ENCODE measurements at places on chromosomes 13 and 19.

DNA sequence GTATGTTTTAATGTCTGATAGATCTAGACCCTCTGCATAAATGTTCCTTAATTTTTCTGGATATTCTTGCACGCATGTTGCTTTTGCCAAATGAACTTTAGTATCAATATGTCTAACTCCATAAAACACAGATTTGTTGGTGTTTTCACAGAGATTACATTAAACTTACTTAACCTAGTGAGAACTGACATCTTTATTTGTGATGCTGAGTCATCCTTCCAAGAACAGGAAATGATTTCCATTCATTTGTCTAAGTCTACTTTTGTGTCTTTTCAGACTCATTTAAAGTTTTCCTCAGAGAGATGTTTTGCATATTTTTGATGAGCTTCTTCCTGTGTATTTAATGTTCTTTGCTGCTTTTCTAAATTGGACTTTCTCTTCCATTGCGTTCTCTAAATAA is 184.0 kb downstream of the SLC7A1 start:
- no peak for DNase-seq

DNA sequence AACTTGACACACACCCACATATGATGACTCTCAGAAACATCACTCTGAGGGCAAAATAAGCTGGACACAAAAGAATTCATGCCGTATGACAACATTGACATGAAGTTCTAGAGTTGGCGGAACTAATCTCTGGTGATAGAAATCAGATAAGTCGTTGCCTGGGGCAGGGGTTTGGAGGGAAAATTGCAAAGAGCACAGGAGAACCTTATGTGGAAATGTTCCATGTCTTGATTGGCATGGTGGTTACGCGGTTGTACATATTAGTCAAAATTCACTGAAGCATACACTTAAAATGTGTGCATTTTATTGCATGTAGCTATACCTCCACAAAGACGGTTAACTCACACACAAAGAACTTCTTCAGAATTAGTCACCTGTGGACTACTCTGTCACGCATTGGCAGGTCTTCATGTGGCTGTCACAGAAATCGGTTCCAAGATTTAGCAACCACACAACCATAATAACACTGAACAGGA is 137.8 kb upstream of the GJB6 start:
- no peak for DNase-seq

DNA sequence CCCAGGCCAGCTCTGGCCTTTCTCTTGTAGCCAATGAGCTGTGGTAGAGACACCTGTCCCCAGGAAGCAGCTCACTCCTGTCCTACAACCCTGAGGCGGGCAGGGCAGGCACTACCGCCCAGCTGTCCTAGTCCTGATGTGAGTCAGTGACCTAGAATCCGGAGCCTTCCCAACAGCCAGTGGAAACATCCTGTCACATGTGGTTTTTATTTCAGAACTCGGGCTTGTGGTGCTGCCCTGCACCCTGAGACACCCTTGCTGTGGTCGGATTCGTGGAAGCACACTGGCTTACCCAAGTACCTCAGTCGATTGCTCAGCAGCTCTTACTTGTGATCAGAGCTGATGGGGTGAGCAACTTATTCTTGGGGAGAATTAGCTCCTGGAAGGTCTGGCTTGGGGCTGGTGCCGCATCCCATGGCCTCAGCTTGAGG is 83.6 kb upstream of the ARHGEF7 start:
- DNase-seq = no peak

- DNase-seq = no peak
Observed at GRCh38 chr19:35533822-35534392, 651 bp downstream of the GAPDHS start.

- DNase-seq = no peak
Observed at GRCh38 chr13:22925881-22926747, 254.7 kb upstream of the SGCG start.

DNA sequence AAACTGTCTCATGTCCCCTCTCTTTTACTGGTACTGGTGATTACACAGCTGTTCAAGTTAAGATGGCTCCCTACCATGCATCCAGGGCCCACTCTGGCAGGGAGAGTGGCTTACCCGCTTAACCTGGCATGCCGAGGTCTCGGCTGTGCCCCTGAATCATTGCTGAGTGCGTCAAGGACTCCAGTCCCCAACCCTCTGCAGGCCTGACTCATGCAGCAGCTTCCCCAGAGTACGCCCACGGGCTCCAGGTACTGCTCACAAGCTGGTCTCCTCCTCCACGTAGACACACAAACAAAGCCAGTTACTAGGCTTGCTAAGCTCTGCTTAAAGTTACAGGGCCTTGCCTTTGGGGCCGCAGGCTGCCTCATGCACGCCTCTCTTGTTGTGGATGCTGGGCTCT is 447.4 kb downstream of the COG6 start:
- peak; percentile 19 for DNase-seq

- no peak for DNase-seq
Observed at GRCh38 chr13:21240586-21240985, 64.1 kb downstream of the MRPL57 start.

DNA sequence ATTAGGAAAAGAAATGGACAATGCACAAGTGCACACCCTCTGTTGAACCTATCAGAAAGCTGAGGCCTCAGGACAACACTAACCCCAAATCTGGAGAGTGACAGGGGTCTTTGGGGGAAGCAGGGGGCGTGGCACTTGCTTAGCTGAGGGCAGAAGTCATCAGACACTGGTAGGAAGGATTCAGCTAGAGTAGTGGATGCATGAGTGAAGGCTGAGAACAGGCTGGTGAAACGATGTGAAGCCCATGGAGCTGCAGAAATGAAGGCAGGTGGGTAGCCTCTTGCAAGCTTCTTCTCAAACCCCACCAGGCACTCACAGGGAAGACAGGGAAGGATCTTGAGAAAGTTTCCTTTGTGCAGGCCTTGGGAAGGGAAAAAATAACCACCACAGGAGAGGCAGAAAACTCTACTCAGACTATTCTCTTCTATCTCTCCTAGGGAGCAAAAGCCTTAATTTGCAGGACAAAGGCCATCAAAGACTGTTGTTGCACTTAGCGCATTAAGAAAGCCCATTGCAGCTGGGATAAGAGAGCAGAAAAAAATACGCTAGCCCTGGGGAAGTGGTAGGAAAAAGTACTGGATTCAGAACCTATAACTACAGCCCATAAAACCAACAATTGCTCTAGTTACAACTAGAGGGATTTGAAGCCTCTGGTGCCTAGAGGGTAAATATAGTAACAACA is 193.3 kb upstream of the ZNF536 start:
- no peak for DNase-seq

DNA sequence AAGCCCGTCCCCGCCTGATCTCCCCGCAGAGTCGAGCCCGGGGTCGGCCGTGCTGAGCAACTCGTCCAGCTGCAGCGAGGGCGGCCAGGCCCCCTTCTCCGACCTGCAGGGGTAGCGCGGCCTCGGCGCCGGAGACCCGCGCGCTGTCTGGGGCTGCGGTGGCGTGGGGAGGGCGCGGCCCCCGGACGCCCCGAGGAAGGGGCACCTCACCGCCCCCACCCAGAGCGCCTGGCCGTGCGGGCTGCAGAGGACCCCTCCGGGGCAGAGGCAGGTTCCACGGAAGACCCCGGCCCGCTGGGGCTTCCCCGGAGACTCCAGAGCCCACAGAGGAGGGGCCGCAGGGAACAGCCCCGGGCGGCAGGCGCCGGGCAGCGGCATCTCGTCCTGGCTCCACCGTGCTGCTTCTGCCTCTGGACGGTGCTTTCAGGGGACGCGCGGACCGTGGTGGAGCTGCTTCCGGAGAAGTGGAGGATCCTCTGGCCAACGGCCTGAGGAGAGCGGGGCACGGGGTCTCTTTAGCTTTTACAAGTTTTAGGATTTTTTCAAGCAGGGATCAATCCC is 8.8 kb upstream of the F7 start:
- no peak for DNase-seq

GRCh38 chr19:29528350-29528945 is 2.7 kb downstream of the VSTM2B start:
- peak; percentile 19 for DNase-seq

- no peak for DNase-seq
Observed at GRCh38 chr19:55615543-55616394, 8.6 kb downstream of the ZNF784 start.

DNA sequence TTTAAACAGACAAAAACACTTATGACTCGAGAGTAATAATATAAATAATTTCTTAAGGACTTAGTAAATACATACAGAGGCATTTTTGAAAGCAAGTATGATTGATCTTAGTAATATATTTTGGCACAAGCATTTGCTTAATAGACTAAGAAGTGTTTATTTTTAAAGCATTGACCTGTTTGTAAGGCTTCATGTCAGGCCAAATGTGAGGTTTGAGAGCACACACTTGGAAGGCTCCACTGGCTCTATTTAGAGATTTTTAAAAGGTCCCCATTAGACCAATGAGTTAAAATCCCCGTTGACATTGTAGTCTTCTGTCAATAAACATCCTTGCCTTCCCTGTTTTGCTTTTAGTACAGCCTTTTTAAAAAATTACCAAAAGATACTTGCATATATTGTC is 50.4 kb downstream of the ATP8A2 start:
- no peak for DNase-seq

DNA sequence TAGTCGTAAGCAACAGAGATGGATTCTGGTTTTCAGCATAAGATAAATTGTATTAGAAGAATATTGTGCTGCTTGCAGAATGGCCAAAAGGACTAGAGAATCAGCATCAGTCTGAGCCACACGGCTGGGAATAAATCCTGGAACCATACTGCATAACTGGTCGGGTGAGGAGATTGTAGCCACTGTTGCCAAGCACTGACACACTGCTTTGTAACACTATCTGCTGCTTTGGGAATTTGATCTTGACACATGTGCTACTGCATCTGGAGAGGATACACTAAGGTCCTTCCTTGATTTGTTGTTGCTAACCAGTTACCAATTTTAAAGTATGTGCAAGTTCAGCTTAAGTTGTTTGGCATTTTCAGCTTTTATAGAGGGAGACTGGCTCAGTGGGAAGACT is 1.9 kb downstream of the HNRNPA1L2 start:
- no peak for DNase-seq

DNA sequence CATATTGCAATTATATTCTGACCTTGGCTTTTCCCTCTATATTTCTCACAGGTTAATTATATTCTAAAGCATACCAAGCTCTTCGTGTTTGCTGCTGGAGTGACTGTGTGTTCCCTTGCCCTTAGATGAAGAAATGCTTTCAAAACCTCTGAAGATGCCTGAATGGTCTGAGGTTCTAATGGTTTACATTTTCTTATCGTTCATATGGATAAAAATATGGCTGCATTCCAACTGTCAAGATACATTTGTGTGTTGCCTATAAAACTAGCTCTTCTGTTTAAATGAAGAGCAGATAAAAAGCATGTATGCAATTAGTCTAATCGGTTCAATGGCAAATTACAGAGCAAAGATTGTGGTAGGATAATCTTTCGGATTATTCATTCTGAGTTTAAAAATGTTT is 68.4 kb upstream of the ANKRD10 start:
- no peak for DNase-seq

- no peak for DNase-seq
Observed at GRCh38 chr13:23730251-23730650, 158.9 kb downstream of the MIPEP start.

GRCh38 chr13:36395280-36395679 is 37.0 kb upstream of the CCNA1 start:
- no peak for DNase-seq

GRCh38 chr19:246551-246950 is 44.7 kb downstream of the PLPP2 start:
- DNase-seq = no peak

DNA sequence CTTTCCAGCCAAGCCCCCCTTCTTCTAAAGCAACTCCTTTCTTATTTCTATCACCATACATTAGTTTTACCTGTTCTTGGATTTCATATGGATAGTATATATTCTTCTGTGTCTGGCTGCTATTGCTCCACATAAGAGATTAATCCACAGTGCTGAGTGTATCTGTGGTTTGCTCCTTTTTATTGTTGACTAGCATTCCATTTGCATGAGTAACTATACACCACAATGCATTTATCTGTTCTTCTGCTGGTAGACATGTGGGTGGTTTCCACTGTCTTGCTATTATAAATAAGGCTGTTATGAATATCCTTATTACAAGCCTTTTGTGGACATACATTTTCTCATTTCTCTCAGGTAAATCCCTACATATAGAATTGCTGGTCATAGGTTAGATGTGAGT is 138.2 kb downstream of the SLC7A1 start:
- no peak for DNase-seq

- no peak for DNase-seq
Observed at GRCh38 chr13:99855526-99856420, 115.8 kb downstream of the ZIC5 start.

- DNase-seq = no peak
Observed at GRCh38 chr13:66655847-66656454, 574.2 kb downstream of the PCDH9 start.

DNA sequence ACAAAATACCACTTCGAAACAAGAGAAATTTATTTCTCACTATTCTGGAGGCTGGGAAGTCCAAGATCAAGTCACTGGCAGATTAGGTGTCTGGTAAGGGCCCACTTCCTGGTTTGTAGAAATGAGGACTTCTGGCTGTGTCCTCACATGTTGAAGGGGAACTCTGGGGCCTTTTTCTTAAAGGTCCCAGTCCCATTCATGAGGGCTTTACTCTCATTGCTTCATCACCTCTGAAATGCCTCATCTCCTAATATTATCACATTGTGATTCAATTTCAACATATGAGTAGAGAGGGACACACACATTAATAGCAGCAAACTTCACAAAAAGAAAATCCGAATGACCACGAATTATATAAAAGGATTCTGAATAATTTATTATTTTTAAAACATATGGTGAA is 21.6 kb upstream of the SIGLEC14 start:
- DNase-seq = no peak

GRCh38 chr19:50565984-50566903 is 2.0 kb downstream of the LRRC4B start:
- DNase-seq = no peak

GRCh38 chr19:14107581-14108461 is 9.7 kb downstream of the PRKACA start:
- no peak for DNase-seq

GRCh38 chr13:45702869-45703391 is 810 bp downstream of the CBY2 start:
- no peak for DNase-seq

DNA sequence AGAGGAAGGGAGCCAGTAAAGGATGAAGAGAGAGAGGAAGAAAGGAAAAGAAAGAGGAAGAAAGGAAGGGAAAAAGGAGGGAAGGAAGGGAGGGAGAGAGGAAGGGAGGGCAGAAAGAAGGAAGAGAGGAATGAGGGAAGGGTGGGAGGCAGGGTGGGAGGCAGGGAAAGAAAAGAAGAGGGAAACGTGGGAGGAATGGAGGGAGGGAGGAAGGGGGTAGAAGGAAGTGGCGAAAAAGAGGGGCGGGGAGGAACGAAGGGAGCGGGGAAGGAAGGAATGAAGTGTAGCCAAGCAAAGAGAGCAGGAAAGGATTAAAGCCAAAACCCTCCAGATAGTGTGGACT is 53.1 kb downstream of the SOX1 start:
- DNase-seq = no peak

GRCh38 chr13:32261567-32261966 is 53.6 kb downstream of the ZAR1L start:
- DNase-seq = no peak
